ENCODE measurements at places on chromosomes 6 and 20. TPM values are rescaled to one million over a fixed set of nuclear protein-coding genes. Genes with fewer than 3 reads are reported as not detected.

BMP2 gene
- total RNA-seq, result 1.9 TPM

VGLL2 gene
- 28.2 TPM for total RNA-seq

KIF25 gene
- 1.8 TPM for total RNA-seq

RNF39 gene
- total RNA-seq, result not detected

JAG1 gene
- 40.7 TPM for total RNA-seq

PPP1R14C gene
- 30.2 TPM for total RNA-seq

GMPR gene
- total RNA-seq, result 27.0 TPM

TMC2 gene
- not detected for total RNA-seq

MLN gene
- not detected for total RNA-seq

METTL24 gene
- total RNA-seq, result 1.4 TPM

CALHM6 gene
- 3.8 TPM for total RNA-seq

ATG5 gene
- total RNA-seq, result 27.8 TPM

GHRH gene
- total RNA-seq, result not detected

PTCHD4 gene
- total RNA-seq, result 0.98 TPM

SIRPG gene
- not detected for total RNA-seq

DOK5 gene
- 15.9 TPM for total RNA-seq

ADTRP gene
- total RNA-seq, result 0.22 TPM

DDO gene
- 0.49 TPM for total RNA-seq

TP53INP2 gene
- 2.4 TPM for total RNA-seq

KCNK16 gene
- total RNA-seq, result not detected

TAF4 gene
- 5.1 TPM for total RNA-seq

IYD gene
- not detected for total RNA-seq

SLC26A8 gene
- not detected for total RNA-seq

BNIP5 gene
- 0.04 TPM for total RNA-seq

PDYN gene
- total RNA-seq, result not detected

NXT1 gene
- 19.4 TPM for total RNA-seq

SCUBE3 gene
- 0.40 TPM for total RNA-seq

LAMP5 gene
- 0.66 TPM for total RNA-seq

LY6G5C gene
- 0.80 TPM for total RNA-seq

POLR3F gene
- 10.5 TPM for total RNA-seq

CLPSL2 gene
- total RNA-seq, result not detected

TNF gene
- 0.22 TPM for total RNA-seq

RGS17 gene
- total RNA-seq, result 0.53 TPM

IDH3B gene
- 109 TPM for total RNA-seq
